Activated T-helper 2 cell treated with anti-CD3 and anti-CD28 coated beads, Interferon-gamma antibody, Interleukin-2, Interleukin-4, amounts not matched to agents 10 μg/mL and 5 μg/mL and 100 μg/mL, durations not matched to agents 14 hours and 24 hours and 36 hours (primary cell): ENCODE measurements at places on chromosomes 12 and 14.

DNA sequence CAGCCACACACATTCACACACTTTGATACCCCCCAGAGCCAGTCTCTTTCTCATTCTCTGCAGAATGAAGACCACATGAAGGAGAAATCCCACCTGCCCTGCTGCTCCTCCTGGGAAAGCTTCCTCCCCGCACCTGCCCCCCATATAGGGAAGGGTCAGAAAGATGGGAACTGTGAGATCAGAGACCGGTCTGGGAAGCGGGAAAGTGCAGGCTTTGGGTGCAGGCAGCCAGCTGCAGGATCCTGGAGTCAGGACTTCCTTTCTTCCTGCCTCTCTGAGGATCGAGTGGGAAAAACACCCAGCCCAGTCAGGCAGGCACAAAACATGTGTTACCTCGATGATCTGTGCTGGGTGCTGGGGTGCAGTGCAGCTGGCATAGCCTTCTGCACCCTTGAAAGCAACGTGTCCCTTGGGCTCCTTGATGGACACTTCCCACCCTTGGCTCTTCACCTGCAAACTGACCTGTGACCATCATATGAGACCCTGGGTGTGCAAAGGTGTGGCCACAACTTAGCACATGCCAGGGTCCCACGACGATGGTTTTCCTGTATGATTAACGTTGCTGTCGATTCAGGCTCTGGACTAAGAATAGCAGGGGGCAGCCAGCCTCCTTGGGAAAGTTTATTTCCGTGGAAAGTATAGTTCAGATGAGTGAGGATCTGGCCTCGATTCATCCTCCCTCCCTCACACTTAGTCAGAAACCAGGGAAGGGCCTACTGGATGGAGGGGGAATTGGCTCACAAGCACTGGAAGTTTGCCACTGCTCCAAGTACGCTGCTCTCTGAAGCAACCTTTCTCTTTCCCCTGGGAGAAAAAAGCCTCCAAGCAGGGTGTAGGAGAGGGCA lies 105.4 kb upstream of the MED13L start:
- DNase-seq, result no peak

GRCh38 chr14:39279515-39279914 lies 45.8 kb downstream of the MIA2 start:
- no peak for DNase-seq

DNA sequence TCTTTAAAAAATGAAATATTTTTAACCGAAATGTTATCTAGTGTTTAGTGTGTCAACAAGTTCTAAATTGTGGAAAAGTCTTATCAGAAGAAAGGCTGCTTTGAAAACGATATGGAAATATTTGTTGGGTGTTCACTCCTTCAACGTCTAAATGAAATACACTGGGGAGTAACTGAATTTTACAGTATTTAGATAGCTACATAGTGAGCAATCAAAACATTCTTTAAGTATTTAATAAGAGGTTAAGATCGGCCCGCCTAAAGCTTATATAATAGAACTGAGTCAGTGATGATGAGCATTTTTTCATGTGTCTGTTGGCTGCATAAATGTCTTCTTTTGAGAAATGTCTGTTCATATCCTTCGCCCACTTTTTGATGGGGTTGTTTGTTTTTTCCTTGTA lies 228.3 kb downstream of the RAD51B start:
- no peak for DNase-seq

DNA sequence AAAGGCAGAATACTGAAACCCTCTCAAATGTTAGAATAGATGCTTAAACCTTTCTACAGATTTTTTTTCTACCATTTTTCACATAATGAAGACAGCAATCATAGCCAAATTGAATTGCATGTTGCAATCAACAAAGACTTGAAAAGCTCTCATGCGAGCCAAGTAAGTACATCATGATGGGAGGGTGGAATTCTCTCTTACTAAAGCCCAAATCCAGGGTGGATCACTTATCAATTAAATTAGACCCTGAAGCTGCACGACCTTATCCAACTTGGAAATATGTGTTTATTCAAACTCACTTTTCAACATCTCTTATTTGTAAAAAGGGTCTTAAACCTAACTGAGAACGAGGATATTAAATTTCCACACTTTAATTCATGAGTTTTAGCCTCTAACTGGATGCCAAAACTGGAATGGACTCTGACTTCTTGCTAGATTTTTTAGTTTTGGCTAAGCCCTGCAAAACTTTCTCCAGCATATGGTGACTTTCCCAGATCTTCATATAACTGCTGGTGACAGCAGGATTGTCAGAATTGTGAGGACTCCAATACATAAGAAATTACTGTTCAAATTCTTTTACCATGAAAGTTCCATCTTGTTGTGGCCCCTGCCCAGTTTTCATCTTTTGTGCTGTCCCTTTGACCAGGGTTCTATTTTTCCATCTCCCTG lies 53.6 kb downstream of the HECTD4 start:
- no peak for DNase-seq

DNA sequence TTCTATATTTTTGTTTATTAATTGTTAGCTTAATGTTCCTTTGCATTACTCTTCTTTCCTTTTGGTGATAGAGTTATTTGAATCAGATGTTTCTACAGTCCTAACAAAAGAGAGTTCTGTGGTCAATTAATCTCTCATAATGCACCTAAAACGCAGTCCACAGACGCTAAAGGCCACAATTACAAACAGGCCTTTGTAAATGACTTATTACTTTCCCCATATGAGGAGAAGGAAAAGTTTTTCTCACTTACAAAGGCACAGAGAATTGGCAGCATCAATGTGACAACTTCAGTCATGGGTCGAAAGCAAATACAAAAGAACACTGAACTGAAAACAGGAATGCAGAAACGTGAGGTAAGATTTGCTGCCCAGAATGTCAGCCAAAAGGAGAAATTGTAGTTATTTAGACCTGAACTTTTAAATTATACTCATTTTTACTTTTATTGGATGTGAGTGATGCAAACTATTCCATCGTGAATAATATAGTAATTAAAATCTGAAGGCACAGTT lies 142.0 kb upstream of the SYT10 start:
- no peak for DNase-seq

DNA sequence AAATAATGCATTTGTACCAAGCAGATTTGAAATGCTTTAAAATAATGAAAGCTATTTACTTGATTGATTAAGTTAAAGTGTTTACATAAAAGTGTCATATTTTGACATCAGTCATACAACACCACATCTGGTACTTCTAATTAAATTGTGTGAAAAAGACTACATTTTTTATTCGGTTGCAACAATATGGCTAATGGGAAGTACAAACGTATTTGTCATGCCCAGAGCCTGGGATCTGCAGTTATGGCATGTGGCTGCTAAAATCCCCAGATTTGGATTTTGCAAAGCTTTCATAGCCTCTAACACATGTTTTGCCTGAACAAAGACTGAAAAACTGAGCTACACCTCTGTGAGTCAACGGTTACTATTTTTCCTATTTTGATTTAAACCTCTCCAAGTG lies 66.6 kb downstream of the LLPH start:
- DNase-seq, result no peak

DNA sequence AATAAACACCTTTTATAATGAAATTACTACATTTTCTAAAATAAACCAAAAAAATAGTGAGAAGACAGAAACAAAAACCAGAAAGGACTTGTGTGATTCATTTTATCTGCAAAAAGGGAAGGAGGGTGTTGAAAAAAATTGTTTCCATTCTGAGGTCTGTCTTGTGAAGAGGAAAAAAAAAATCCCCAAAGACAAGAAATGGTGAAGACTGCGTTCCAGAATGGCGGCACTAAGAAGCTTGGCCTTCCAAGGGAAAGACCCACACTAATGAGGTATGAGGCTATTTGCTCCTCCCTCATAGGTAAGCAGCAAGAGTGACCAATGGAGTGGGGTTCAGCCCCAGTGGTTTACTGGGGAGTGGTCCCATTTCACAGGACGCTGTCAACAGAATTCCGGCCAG lies 35.0 kb downstream of the GNPTAB start:
- no peak for DNase-seq

GRCh38 chr12:113949321-113950305 lies 16.5 kb downstream of the RBM19 start:
- no peak for DNase-seq

DNA sequence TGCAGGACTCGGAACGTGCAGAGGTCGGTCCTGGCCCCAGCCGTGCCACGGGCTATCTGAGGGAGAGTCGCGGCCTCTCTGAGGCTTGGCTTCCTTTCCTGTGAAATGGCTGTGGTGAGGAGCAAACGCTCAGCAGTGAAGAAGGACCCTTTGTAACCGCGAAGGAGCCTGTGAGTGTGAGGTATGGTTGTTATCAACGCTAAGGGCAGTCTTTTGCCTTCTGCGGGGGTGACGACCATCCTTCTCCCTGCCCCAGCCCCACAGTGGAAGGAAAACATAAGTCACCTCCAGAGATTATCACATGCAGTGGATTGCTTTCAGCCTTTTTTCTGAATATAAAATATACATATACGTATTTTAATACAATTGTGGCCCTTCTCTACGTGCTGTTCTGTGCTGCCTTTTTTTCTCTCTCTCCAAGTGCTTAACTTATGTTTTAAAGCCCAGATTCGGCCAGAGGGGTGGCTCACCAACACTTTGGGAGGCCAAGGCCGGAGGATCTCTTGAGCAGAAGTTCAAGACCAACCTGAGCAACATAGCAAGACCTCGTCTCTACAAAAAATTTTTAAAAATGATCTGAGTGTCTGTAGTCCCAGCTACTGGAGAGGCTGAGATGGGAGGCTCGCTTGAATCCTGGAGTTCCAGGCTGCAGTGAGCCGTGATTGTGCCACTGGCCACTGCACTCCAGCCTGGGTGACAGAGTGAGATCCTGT lies 17.4 kb downstream of the TAMALIN start:
- no peak for DNase-seq

DNA sequence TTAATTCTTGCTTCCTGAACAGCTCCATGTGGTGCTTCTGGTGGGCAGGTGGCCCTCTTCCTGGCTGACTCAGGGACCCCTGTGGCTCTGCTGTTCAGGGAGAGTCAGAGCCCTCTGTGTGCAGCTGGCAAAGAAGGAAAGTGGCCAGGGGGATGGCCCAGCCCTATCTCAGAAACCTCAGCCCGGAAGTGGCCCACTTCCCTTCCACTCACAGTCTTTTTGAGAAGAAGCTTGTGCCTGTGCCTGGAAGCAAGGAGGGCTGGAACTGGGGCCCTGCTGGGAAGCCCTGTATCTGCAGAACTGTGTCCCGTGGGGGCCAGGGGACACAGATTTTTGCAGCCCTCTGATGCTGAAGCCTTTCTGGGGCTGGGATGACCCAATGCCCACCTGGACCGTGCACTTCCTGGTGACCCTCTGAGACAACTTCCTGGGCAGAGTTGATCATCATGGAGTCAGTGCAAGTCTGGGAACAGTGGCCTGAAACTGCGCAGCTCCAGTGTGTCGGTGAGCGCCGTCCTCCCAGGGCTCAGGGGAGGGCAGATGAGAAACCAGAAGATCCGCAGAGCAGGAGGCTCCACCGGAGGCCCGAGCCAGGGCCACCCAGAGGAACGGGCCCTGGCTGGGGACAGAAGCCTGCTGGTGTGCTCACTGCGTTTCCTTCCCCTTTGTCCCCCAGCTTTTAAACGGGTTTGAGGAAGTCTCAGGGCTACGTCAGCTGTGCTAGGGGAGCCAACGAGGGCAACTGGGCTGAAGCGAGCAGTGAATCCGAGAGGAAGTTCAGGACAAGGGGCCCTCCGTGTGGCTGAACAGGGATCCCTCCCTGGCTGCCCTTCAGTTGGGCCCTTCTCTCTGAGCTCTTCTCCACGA lies 217.4 kb upstream of the RTL1 start:
- DNase-seq, result peak; percentile 7

DNA sequence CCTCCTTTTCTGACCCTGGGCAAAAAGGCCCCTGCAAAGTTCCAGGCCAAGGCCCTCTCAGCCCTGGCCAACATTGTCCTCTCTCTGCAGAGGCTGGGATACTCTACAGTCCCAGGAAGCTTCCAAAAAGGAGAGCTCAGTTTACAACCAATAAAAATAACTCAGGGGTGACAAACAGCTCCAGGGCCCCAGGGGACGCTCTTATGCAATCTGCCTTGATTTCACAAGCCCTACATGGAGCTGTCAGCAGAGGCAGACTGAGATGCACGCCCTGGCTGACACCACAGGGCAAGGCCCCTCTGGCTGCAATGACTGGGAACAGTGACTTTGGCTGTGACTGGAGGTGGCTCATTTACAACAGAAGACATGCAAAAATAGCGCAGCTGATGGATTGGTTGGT lies 129.0 kb upstream of the MED13L start:
- no peak for DNase-seq

DNA sequence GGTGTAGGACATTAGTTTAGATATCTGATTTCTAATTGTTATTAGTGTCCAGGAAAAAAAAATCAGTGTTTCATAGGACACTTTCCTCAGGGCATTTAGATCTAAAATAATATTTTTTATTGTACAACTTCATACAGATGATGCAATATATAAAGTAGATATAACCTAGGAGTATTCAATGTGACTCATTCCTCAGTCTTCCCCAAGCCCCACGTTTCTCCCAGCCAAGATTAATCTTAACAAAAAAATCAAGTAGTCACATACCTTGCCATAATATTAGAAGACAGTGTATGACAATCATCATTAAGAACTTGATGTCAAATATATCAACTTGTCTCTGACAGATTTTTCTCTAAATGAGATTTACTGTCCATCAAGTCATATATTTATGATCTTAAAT lies 37.1 kb downstream of the PPFIA2 start:
- no peak for DNase-seq

DNA sequence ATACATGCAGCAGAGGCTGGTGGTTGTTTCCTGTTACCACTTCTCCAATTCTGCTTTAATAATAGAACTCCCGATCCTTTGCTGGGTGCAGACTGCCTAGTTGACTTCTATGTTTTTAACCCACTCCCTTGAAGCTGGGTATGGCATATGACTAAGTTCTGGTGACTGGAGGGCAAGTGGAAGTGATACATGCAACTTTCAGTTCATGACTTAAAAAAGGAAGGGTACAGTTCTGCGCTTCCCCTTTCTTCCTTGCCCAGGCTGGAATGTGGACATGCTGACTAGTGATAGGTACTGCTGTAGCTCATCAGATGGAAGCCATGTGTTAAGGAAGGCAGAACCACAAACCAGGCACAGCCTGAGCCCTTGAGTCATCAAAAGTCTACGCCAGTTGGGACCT lies 2.4 kb upstream of the A2M start:
- no peak for DNase-seq

DNA sequence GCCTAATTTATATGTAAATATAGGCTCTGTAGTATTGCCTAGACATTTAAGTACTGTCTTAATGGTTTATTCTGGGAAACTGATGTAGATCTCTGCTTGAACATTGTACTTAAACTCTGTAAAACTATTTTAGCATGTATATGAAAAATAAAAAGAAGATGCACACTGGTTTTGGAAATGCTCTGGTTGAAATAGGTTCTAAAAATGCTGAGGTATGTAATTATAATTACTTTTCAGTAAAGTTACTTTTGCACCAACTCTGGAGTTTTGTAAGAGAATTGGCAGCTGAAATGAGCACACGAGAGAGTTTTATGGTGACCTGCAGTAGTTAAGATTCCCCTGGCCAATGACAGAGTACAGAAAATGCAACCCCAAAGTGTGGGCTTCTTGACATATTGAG lies 353.9 kb downstream of the ATP23 start:
- DNase-seq, result no peak

- DNase-seq, result peak; percentile 79
Measured at GRCh38 chr12:63779498-63780481, at the start of gene RXYLT1. RXYLT1 (plus strand) TSS chr12:63779909; CDS start chr12:63779961, 52 bp downstream.

- DNase-seq, result no peak
Measured at GRCh38 chr14:96156804-96157760, 47.6 kb upstream of the BDKRB2 start.

GRCh38 chr12:100263131-100263530 lies 3.7 kb downstream of the DEPDC4 start:
- DNase-seq, result no peak

- DNase-seq, result no peak
Measured at GRCh38 chr14:78933948-78934524, 763.9 kb downstream of the NRXN3 start.

GRCh38 chr12:267581-268482 lies 5.2 kb upstream of the SLC6A13 start:
- no peak for DNase-seq
